Ovary (tissue), 10 donors: ENCODE measurements at places on chromosomes 1 and 21.

DNA sequence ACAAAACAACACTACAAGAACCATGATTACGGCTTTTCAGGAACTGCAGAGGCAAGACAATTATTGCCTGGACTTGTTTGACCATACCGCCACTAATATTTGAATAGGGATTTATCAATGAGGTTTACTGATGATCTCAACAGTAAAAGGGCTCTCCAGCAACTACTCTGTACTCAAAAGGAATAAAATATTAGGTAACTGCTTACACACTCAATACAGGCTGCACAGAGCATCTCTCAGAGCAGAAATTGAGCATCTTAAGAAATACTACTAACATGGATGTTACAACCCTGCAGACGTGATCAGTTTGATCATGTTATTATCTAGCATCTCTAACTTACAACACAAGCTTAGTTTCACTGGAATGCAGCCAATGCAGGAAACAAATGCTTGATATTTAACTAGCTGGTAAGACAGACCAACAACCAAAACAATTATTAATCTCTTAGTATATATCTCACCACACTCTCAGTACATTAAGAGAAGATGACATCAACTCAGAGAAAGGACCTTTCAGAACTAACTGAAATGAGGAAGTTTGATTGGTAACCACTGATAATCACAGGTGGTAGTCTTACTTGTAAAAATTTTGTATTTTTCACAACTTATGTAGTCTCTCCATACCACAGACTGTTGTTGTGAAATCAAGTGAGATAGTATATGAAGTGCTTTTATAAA, 52.2 kb downstream of the PUM1 start:
- no peak for DNase-seq

- no peak for DNase-seq
These were observed 51.2 kb downstream of the DIPK1A start for GRCh38 chr1:92910081-92910480.

- no peak for DNase-seq
These were observed 128.2 kb downstream of the KCNN3 start for GRCh38 chr1:154741741-154742495.

DNA sequence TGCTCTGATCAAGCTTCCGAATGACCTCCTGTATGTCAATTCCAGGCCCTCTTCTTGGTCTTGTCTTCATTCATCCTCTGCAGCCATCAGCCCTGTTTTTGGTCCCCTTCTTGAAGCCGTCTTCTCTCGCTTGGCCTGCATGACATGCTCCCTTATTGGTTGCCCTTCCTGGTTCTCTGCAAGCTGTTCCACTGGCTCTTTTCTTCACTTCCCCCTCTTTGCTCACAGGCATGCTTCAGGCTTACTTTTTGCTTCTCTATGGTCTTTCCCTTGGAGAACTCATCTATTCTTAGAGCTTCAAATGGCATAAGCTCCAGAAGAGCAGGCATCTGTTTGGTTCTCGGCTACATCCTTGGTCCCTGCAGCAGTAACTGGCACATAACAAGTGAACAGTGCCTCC, 38.8 kb downstream of the PDPN start:
- no peak for DNase-seq

GRCh38 chr1:57086154-57086553, 120.3 kb upstream of the C8B start:
- no peak for DNase-seq

DNA sequence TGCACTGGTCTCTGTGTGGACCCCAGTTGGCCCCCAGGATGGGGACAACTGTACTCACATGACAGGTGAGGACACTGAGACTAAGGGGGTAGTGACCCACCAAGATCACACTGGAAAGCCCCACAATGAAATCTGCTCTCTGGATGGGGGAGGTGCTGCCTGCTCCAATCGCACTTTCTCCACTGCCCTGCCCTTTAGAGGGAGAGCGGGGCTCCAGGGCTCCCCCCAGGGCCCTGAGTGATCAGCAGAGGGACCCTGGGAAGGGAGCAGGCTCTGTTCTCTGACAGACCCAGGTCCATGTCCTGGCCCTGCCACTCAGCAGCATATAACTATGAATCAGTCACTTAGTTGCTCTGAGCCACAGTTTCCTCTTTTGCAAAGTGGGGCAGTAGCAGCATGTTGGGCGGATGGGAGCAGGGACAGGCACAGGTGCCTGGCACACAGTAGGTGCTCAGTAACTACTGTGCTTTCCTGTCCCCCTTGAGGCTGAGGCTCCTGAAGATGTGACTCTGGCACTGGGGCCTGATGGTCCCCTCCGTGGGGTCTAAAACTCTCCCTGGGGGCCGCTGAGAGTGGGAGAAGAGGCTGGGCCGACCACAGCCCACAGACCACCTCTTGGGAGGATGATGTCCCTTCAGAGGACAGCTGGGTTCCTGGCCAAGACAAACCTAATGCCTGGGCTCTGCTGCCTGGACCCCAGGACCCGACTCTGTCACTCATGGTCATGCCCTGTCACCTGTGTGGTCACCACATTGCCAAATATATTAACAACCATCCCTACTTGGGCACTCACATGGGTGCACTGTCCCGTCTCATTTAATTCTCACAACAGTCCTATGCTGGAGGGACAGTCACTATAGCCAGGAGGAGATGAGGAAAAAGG, 222.7 kb downstream of the PTPRU start:
- no peak for DNase-seq

DNA sequence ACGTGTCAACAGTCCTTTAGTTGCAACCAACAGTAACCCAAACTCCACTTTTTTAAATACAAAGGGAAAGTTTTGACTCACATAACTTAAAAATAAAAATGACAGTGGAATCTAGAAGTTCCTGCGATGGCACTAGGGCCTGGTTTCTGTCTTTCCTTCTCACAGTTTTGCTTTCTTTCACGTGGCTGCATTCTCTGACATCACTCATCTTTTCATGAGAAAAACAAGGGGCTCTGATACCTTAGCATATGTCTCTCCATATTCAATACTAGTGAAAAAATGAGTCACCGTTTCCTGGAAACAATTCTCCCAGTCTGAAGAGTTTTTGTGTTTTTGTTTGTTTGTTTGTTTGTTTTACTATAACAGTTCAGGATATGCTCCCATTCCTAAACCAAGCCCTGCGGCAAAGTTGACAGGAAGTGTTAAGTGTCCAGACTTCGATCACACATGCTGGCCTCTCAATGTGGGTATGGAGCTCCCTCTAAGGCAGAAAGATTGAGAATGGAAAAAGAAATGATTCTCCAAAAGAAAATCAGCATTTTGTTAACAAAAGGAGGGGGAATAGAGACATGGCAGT, 483.3 kb downstream of the TTLL7 start:
- no peak for DNase-seq

- no peak for DNase-seq
These were observed at the start of gene CACYBP for GRCh38 chr1:174999936-175000696. CACYBP (plus strand) TSS chr1:174999947; CDS start chr1:175000181, 234 bp downstream.

DNA sequence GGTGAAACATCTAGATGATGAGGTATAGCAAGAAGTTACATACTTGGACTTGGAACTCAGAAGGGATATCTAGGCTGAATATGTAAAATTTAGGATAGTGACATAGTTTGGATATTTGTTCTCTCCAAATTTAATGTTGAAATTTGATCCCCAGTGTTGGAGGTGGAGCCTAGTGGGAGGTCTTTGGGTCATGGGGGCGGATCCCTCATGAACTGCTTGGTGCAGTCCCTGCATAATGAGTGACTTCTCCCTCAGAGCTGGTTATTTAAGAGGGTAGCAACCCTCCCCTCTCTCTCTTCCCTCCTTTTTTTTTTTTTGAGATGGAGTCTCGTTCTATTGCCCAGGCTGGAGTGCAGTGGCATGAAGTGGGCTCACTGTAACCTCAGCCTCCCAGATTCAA, 15.5 kb downstream of the ST3GAL3 start:
- DNase-seq: no peak

DNA sequence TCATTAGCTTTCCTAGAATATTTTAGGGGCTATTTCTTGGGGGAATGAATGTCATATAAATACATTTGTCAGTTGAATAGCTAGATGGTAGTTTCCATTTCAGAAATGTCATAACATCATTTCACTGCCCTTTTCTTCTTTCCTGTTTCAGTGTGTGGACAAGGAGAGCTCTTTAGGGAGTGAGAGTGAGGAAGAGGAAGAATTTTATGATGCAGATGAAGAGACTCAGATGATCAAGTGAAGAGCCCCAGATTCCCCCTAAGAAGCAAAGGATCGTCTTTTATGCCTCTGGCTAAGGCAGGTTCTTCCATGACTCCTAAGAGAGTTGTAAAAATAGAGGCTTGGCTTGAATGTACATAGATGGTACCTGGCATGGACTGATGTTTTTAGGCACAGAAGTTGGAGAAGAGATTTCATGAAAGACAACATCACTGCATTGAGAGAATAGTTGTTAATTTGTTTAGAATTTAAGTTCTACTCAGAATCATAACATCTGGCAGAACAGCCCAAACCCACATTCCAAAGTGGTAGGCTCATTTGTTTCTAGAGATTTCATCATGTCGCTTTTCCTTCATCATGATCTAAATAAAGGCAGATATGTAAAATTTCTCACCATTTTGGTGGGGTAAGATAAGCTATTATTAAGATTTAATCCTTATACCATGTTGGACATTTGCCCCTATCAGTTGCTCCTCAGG, 44.2 kb upstream of the MAB21L3 start:
- DNase-seq: no peak

DNA sequence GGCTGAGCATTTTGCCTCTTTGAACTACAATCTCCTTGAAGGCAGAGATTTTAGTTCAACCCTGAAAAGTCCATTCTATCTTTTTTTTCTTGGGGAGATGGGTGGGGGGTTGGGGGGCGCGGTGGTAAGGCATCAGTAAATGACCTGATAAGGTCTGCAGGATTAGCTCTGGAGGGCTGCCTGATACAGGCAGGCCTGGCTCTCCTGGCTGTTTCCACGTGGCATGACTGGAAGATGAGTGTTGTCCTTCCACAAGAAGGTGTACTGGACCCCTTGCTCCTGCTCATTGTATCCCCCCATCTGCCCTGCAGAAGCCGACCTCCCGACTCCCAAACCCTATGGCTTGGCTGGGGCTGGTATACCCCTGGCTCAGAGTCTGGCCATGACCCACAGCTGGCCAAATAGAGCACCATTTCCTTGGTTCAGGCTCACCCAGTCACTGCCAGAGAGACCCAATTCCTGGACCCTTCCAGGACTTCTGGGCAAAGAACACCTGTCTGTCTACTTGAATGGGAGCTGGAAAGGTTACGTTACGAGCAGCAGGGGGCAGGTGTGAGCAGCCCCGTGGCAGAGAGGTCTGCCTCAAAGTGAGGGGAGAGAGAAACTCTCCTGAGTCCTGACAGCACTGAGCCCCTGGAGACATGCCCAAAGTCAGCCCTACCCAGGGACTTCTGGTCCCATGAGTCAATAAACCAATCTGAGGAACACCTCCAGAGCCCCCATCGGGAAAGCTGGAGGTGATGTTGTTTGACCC, 17.0 kb downstream of the DHRS3 start:
- DNase-seq: no peak

- DNase-seq: no peak
These were observed 101.1 kb downstream of the JAK1 start for GRCh38 chr1:64865105-64865757.

GRCh38 chr1:183444243-183444642, 26.1 kb upstream of the NMNAT2 start:
- DNase-seq: no peak

GRCh38 chr1:208179961-208180409, 64.2 kb downstream of the PLXNA2 start:
- DNase-seq: no peak

DNA sequence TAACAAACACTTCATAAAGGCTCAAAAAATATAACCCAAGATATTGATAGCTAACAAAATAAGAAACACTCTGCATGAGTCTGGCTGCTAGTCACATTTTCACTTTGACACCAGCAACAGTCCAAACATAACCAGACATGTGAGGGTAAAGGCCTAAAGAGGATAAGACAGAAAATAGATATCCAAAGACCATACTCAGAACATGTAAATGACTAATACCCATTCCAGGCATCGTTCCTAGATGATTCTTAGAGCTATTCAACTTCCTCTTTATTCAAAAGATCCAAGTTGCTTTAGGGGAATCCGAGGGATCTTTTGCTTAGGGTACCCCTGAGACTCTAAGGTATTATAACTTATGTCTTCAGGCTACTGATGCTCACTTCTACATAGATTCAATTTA, 5.1 kb downstream of the COL24A1 start:
- DNase-seq: no peak

- DNase-seq: no peak
These were observed 11.3 kb upstream of the FRRS1 start for GRCh38 chr1:99777752-99778151.

- DNase-seq: no peak
These were observed 112.7 kb downstream of the VPS13D start for GRCh38 chr1:12342401-12343003.

DNA sequence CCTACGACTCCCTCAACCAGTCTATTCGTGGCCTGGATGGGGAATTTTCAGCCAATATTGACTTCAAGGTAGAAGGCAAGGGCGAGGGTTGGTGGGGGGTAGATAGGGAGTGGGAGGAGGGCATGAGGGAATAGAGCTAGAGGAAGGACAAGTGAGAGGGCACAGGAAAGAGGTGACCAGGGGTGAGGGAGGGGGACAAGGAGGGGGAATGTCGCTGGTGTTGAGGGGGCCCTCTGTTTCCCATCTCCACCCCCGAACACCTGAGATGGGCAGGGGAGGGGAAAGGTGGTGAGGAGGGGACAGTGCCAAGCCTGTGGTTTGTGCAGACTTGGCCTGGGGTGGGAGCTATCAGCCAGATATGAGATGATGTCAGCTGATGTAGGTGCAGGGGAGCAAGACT, 8.3 kb upstream of the ADAM15 start:
- DNase-seq: no peak

DNA sequence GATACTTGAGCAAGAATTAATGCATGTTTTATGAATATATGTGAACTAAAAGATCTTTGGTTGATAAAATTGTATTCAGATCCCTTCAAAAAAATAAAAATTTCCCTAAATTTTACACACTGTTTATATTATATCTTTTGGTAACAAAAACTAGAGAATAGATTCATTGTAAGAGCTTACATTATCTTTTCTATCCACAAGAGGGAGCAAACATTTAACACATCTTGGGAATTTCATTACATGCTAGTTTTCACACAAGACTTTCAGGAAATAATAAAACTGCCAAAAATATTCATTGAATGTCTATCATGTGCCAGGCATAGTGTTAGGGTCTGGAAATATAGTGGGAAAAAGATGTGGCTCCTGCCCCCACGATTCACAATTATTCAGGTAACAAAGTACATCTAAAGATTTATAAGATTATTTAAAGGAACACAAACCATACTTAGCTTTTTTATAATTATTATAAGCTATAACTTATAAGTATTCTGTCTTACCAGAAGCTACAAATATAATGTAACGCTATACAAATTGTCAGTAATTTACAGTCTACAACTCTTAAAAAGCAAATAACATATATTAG, 30.6 kb downstream of the FAF1 start:
- no peak for DNase-seq

GRCh38 chr1:22414244-22414751, 37.4 kb upstream of the ZBTB40 start:
- peak; percentile 58 for DNase-seq

DNA sequence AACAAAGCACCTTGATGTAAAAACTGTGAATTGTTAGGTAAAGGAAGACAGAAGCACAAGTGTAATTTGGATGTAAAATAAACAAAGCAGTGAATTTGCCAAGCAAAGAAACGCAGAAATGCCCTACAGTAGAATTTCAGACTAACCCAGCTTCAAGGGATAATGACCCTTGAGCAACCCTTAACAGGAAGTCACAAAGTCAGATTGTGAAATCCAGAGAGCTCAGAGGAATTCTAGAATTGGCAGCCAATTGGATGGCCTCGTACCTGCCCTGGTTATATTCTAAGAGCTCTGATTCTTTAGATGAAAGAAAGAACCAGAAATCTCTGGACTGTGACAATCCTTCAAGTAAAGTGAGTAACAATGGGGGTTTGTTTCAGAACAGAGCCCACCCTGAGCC, 152.7 kb upstream of the CHRM3 start:
- DNase-seq: no peak

GRCh38 chr1:87333692-87334347, 5.1 kb downstream of the LMO4 start:
- no peak for DNase-seq
